GM04504 (cell line): ENCODE measurements at places on chromosomes 4 and X.

DNA sequence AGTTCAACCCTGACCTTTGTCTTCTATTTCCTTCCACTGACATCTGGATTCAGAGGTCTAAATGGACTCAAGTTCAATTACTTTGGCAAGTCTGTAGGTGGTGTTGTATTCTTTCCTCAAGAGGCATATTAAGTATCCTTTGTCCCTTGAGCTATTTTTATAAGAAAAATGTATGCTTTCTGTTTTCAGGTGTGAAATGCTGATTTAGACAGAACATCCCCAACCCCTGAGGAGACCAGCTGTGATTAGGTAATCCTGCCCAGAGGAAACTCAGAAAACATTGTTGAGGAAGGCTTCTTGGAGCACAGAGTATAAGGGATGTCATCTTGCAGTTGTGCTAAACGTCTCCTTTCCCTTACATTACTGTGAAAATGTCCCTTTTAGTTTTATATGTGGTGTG is 46.6 kb upstream of the EGFL6 start:
- DNase-seq = no peak

GRCh38 chrX:78950009-78950835 is 5.0 kb downstream of the P2RY10 start:
- no peak for DNase-seq

DNA sequence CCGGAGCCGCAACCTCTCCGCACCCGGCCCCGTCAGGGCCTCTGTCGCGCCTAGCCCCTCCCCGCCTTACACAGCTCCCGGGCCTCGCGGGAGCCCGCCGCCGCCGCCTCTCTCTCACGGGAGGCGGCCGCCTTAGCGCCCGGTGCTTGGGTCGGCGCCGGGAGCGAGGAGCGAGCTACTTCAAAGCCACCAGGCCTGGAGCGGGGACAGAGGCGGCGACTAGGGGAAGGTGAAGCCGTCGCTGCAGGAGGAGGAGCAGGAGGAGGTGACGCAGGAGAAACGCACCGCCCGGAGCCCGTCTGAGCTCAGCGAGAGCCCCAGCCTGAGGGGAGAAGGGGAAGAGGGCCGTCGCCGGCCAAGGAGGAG is 250 bp downstream of the USP9X start:
- DNase-seq = no peak

DNA sequence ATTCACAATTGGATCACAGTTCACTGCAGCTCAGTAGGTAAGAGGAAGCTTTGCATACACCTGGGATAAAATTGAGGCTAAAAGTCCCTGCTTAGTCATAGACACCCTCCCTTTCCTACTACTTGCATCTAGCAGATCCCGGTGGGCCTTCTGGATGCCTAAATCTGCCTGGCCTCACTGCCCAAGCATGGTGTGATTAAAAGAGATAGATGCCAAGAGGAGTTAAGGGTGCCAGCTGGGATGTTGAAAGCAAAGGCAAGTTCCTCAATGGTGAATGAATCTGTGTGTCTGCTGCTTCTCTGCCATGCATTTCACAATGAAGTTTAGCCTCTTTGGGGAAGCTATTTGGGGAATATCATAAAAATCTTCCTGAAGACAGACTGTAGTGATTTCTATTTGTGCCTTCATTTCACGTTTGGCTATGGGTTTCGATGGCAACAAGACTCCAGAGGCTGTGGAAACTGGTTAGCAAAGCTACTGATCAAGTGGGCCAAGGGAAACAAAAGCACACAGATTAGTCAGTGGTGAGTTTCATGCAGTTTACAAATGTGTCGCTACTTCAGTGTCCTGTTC is 534.0 kb downstream of the ANKRD50 start:
- DNase-seq = no peak
